ENCODE measurements at places on chromosomes 4 and X.
A peak's percentile ranks its signal among the peaks of the same experiment; 100 is the strongest.

DNA sequence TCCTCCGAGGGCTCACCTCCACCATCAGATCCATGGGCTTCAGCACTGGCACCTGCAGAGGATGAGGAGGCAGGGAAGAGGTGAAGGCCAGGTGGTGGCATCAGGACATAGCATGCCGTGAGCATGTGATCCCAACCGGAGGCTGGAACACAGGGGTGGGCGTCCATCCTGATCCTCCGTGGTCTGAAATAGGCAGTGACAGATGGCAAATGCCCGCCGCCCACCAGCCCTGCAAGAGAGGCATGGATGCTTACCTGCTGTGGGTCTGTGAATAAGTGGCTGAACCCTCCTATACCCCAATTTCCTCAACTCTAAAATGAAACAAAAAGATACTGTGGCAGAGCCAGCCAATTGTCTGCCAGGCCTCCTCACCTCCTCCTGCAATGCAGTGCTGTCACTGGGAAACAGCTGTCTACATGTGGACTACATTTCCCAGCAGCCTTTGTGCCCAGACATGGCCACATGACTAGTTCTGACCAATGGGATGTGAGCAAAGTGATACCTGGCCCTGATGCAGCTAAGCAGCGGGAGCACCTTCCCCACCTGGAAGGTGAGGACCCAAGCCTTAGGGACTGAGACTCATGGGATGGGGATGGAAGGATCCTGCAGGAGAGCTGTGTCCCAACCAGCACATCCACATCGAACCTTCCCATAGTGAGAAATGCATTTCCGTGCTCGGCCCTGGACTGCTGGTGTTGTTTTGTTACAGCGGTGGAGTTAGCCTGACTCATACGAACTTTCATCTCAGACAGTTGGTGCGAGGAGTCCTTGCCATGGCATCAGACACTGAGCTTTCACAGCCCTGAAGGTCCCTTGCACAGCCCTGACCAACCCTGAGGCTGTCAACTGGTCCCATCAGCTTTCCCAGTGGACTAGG lies 99.5 kb downstream of the PPP2R2C start:
- no peak for DNase-seq

DNA sequence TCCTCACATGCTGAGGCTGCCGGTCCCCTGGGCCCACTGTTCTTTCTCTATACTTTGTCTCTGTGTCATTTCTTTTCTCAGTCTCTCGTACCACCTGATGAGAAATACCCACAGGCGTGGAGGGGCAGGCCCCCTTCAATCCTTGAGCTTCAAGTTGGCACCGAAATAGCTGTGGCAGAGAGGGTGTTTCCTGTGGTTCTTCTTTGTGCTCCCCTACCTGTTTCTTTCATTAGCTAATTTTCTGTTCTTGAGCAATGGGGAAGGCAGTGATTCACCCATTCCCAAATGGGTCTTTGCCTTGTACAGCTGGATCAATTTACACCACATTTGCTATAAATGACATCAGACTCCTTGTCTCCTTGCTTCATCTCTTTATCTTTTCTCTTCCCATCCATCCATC lies 2.1 kb upstream of the CYSLTR1 start:
- no peak for DNase-seq

GRCh38 chr4:173288296-173288695 lies 45.9 kb downstream of the HMGB2 start:
- no peak for DNase-seq

DNA sequence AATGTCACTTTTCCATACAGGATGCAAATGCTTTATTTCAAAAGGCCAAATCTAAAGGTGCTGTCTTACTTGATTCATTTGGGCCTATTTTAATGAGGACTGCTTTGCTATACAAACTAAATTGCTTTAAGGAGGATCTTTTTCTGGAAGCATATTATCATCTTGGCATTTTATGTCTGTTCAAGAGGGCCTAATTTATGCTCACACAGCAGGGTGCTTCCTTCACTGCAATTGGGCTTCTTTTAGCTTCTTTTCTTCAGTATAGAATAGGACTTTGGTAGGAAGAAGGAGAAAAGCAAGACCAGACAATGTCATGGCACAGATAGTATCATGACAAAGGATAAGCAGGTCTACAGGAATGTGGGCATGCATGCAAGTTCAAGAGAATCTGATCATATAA lies 222.4 kb upstream of the ANKRD50 start:
- no peak for DNase-seq

GRCh38 chr4:172794307-172794703 lies 374.3 kb upstream of the GALNT7 start:
- no peak for DNase-seq

DNA sequence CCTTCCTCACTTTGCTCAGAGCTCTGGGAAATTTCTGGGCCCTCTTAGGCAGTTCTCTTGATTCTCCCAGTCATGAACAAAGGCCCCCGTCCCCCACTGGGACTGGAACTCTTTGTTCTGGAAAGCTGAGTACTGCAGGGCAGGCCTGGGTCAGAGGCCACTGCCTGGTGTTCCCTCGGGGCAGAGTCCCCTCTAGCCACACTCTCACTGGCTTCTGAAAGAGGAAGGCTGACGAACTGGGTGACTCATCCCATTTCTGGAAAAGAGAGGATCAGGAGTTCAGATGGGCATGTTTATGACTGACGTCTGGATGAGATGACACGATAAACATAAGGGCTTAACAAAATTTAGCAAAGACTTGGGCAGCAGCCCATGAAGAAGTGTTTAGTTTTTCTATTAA lies 47.7 kb downstream of the DDX3X start:
- DNase-seq: no peak

- DNase-seq: no peak
These were observed 31.9 kb downstream of the JADE1 start for GRCh38 chr4:128841402-128841801.

DNA sequence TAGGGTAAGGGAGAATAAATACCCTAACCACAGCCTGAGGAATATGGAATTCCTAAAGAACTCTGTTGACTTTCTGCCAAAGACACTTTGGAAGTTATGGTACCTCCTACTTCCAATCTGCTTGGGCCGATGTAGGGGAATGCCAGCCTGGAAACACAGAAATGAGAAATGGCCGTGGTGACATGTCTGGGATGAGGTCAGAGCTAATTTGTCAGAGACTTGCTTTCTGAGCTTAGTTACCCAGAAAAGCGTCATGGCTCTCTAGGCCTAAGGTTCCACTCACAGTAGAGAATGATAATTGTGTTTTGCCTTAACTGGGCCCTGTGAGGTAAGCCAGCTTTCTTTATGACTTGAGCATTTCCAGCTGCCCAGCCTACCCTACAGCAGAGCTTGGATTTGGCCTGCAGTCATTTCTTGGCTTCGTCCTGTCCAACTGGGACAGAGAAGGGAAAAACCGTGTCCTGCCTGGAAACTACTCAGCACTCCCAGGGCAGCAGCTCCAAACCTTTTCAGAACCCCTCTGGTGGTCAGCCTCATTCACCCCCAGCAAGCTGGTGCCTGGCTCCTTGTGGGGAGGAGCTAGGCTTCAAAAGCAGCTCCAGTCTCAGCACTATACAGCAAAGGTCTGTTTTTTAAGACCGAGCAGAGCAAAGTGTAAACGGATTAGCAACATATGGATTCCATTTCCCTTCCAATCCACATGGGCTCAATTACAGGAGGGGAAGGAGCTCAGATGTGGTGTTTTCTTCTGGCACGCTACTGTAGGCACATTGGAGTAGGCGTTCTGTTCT lies 92.3 kb downstream of the RLIM start:
- DNase-seq: no peak

GRCh38 chr4:56767567-56767966 lies 53.9 kb downstream of the SPINK2 start:
- DNase-seq: no peak

- peak; percentile 19 for DNase-seq
These were observed 181.3 kb upstream of the STK26 start for GRCh38 chrX:131841496-131842437.

DNA sequence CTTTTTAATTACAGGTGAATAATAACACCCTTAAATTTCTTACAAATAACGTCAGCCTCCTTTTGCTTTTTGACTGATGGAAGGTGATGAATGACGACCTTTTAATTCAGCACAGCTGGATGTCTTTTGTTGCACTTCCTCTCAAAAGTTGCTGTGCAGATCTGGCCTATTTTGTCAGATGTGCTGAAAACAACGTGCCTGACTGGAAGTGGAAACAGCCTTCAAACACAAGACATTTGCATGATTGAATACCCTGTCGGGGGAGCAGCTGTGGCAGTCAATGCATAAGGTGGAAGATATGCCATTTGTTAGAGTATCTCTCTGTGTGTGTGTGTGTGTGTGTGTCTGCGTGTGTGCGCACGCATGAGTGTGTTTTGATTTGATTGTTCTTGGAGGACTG lies 579.7 kb downstream of the SPRY1 start:
- DNase-seq: peak; percentile 64

GRCh38 chrX:44889824-44890223 lies 16.8 kb downstream of the KDM6A start:
- no peak for DNase-seq

- no peak for DNase-seq
These were observed 16.4 kb downstream of the TMEM154 start for GRCh38 chr4:152663203-152664066.

- DNase-seq: no peak
These were observed 11.7 kb downstream of the ALB start for GRCh38 chr4:73415807-73416238.

GRCh38 chr4:174362340-174362739 lies 78.6 kb downstream of the CEP44 start:
- DNase-seq: no peak

- DNase-seq: no peak
These were observed 30.4 kb downstream of the DDX60L start for GRCh38 chr4:168449719-168450452.

- no peak for DNase-seq
These were observed 63.9 kb upstream of the NLGN4X start for GRCh38 chrX:6292599-6292998.

DNA sequence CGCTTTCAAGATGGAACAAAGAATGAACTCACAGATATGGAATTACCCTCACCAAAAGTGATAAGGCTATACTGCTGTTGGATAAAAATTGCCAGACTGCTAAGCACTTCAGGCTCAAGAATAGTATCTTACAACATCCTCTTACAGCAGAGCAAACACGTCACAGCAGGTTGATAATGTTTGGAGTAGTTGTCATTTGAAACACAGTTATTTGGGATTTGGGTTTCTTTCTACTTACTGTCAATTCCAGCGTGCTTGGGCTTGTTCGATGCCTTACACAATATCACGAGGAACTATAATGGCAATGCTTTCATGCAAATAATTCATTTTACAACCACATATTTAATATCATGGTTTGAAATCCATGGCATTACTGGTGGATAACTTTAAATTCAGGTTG lies 1223.7 kb upstream of the AGA start:
- no peak for DNase-seq

GRCh38 chr4:10380735-10381134 lies 76.5 kb downstream of the ZNF518B start:
- DNase-seq: no peak

GRCh38 chr4:6359536-6360308 lies 90.1 kb downstream of the WFS1 start:
- DNase-seq: no peak

DNA sequence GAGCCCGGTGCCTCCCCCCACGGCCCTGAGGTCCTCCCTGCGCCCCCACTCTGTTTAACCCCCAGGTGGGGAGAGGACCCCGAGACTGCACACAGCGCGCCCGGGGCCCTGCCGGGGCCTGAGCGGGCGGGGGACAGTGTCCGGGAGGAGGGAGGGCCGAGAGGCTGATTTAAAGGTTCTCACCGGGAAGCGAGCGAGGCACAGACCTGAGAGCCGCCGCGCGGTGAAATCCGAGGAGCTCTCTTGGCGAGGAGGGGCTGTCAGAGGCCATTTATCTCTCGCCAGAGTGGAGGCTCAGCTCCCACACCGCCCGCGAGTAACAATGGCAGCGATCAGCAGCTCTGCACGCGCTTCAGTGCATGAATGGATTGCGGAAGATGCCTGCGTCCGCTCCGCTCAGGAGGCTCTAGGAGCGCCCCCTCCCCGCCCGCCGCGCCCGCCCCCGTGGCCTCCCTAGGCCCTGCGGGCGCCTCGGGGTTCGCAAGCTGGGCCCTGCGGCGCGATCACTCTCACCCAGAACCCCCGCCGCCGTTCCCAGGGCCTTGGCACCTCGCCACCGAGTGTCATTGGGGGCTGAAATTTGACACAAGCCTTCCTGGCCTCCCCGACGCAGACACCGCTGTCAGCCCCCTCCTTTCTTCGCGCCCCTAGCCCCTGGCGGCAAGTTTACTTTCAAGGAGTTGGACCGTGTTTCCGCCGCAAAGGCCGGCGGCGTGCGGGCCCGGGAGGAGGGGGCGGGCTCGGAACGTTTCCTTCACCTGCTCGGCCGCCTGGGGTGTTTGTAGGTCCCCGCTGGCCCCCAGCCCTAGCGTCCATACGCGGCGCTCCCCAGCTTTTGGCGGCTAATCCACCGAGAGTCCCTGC lies 48.7 kb upstream of the BCOR start:
- no peak for DNase-seq

GRCh38 chr4:110033355-110034025 lies 120.8 kb downstream of the EGF start:
- no peak for DNase-seq

GRCh38 chr4:111698361-111698760 lies 446.9 kb upstream of the FAM241A start:
- no peak for DNase-seq

DNA sequence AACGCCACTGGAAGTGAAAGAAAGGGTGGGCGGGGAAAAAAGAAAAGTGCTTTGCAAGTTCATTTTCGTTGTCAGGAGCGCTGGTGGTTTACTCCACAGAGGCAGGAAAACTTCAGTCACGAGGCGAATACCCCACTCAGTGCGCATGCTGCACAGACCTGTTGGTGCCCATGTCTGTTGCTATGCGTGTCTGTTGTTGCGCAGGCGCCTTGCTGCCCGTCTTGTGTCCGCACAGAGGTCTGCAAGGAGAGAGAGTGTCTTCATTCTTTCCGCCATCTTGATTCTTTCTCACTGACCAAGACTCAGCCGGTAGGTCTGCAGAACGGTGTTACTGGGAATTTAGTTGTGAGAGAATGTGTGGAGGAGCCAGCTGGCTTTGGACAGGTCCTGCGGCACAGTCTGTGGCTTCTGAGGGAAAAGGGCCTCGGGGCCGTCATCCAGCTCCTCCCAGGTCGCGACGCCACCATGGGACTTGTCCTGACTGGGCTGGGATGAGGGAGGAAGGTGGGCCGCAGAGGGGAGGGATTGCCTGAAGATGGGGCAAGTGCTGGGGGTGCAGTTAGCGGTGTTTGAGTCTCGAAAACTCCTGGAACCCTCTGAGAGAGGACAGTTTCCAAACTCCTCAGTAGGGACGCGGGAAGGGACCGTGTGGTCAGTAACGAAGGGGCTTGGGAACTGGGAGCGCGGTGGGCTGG lies at the start of gene PAGE2:
Gene PAGE2 (plus strand): TSS at position 224 of the 695 bp plus-strand sequence. CDS start 1,003 bp downstream, outside the sequence.
- no peak for DNase-seq

- DNase-seq: no peak
These were observed 139.3 kb downstream of the GASK1B start for GRCh38 chr4:158033416-158034120.
